HFF-Myc (cell line): ENCODE measurements at places on chromosomes 16 and 17.

DNA sequence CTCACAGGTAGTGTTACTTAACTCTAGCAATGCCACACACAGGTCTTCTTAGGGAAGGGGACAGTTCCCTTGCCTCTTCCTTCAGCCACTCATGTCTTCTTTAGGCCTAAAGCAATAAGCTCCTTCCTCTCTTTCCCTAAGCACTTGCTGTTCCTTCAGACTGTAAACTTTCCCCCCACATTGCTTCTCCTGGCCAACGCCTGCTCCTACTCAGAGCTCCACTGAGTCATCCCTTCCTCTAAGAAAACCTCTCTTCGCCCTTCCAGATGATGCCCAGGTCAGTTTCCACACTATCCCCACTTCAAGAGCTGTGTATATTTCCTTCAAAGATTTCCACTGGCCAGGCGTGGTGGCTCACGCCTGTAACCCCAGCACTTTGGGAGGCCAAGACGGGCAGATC, 12.5 kb upstream of the EPOP start:
- no peak for DNase-seq

GRCh38 chr17:32102172-32102571, 40.1 kb upstream of the RHOT1 start:
- DNase-seq, result no peak

- no peak for DNase-seq
Measured at GRCh38 chr16:47142821-47143676, 696 bp downstream of the NETO2 start.

DNA sequence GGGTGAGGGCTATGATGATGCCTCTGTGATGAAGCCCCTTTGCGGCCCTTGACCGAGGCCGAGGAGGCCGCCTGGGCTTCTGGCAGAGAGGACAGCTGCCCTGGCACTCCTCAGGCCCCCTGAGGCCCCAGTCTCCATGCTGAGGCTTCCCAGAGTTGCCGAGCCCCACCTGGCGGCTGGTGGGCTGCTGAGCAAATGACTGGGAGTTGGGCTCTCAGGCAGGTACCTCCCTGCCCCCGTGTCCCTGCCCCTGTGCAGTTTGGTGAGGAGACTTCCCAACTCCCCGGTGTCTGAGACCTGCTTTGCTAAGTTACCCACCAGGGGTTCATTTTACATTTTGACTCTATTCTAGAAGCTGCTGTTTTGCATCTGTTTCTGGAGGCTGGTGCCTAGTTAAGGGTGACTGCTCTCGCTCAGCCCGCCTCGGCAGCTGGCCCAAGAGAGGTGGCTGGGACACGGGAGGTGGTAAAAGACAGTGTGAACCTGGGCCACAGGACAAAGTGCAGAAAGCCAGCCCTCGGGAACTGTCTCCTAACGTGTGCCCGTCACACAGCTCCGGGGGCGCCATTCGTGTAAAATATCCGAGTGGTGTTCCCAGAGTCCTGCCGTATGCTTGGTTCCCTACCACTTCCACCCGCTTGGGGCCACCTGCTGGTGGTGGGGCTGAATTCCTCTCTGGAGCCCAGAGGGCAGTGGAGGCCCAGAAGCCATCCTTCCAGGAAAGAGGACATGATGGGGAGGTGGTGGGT, 134.5 kb downstream of the RAB11FIP4 start:
- DNase-seq, result no peak

- peak; percentile 53 for DNase-seq
Measured at GRCh38 chr16:3023415-3023668, 400 bp downstream of the HCFC1R1 start.

- DNase-seq, result no peak
Measured at GRCh38 chr17:79923974-79924638, 84.9 kb upstream of the CBX4 start.

DNA sequence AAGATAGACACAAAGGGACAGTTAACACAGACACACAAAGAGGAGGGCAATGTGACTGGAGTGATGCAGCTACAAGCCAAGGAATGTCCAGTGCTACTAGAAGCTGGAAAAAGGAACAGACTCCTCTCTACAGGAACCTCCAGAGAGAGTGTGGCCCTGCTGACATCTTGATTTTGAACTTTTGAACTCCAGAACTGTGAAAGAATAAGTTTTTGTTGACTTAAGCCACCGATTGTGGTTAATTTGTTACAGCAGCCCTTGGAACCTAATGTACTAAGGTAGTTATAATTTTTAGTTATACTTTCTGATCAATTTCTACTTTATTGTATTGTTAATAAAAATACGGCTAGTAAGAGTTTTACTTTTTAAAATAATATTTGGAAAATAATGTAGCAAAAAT, 129.1 kb downstream of the MYO1D start:
- DNase-seq, result no peak

DNA sequence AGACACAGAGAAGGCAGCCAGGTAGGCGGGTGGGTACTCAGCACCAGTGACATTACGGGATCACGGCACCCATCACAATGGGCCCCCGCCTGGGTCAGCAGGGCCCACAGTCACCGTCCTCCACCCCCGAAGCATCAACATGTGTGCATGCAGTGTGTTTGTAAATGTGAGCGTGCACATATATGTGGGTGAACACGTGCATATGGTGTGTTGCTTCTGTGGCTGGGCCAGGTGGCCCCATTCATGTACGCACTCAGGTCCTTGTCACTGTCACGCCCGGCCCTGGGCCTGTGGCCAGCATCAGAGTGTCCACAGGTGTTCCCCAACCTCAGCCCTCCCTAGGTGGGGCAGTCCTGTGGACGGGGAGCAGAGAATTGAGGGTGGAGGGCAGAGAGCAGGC, 37.1 kb downstream of the TNFRSF13B start:
- no peak for DNase-seq

GRCh38 chr16:82300374-82300951, 130.4 kb upstream of the MPHOSPH6 start:
- DNase-seq, result no peak

- DNase-seq, result no peak
Measured at GRCh38 chr16:84475643-84476240, 28.7 kb downstream of the MEAK7 start.

DNA sequence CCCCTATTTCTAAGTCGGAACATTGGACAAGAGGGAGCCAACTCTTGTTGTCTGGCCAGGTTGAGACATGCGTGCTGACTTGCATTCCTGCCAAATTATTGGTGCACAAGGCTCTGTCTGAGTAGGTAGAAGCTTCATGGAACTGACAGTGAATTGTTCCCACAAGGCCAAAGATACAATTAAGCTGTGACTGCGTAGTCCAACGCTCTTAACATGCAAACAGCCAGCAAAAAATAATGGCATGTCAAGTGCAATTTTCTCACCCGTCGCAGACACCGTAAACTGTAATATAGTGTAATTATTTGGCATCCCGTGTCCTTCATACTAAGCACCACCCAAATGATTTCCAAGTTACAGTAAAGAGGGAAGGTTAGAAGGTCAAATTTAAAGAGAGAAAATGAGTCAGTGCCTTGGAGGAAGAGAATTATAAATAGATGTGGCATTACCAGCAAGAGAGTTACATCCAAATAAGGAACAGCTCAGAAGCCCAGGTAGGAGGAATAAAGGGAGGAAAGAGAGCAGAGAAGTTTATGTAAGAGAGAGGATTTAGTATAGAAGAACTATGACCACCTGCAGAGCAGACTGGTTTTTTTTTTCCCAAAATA, 21.8 kb downstream of the CDH8 start:
- no peak for DNase-seq

DNA sequence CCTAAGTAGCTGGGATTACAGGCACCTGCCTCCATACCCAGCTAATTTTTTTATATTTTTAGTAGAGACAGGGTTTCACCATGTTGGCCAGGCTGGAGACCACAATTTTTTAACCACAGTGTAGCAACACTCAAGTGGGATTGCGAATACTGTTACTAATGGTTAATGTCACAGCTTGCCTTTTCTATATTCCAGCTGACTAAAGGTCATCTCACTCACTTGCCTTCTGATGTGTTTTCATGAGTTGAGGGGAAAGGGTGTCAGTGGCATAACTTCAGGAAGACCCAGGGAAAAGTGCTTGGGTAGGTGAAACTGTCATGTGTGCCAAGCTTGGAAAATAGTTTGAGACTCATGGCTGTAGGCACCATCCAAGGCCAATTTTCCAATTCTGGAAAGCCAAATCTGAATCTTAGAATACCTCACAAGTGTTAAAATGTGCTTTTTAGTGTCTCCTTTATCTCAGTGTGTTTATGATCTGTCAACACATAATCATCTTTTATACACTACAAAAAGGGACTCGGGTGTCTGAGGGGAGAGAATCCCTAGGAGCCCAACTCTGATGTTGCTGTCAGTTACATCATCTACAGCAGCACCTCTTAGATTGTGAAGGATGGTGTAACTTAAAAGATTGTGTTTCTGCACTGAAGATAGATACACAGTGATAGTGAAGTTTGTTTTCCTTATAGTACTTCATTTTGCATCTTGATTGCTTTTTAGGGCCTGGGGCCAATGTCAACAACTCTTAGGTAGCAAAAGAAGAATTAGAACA, 27.1 kb downstream of the OGFOD1 start:
- no peak for DNase-seq

DNA sequence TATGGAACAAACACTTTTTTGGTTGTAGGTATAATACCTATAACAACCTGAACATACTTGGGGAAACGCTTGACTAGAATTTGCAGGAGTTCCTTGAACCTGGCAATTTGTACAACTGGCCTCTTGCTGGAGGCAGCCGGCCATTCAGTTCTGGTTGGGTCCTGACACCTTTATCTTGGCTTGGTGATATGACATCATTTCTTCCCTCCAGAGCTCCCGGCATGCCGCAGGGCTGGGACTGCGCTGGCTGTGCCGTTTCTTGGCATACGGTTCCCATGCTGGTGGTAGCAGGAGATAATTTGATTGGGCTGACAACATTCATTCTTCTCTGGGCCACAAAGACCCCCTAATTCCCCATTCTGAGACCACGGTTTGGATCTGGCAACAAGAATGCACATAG, 87.5 kb downstream of the ASIC2 start:
- no peak for DNase-seq

DNA sequence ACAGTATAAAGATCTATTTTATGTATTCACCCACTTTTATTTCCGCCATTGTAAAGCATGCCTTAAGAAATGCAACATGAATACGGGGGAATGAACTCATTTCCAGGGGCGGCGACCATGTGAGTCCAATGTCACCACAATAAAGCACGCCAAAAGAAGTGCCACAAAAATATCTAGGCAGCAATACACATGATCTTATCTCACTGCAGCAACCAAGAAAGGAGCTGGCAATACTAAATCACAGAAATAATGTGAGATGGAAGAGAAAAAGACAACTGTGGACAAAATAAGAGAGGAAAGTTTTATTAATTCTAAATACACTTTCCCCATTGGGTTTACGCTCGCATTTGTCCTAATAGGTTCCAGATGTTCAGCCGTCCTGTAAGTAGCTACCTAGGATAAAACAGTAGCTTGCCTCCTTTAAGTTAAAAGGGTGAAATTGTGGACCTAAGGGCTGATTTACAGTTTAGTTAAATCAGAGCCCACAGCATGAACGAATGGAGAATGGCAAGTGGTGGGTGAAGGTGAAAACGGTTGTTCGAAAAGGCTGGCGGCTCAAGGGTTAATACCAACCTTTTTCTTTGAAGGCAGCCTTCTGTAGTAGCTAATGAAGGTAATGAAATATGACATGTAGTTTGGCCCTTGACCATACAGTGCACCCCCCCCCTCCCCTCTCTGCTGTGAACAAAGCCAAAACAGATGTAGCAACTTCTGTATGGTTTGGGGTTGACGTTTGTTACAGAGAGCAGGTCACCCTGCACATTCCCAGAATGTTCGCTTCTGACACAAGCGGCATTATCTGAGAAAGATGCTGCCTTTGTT, 504.2 kb upstream of the PSMD7 start:
- no peak for DNase-seq

- no peak for DNase-seq
Measured at GRCh38 chr17:44977065-44977464, 9.0 kb upstream of the C1QL1 start.

DNA sequence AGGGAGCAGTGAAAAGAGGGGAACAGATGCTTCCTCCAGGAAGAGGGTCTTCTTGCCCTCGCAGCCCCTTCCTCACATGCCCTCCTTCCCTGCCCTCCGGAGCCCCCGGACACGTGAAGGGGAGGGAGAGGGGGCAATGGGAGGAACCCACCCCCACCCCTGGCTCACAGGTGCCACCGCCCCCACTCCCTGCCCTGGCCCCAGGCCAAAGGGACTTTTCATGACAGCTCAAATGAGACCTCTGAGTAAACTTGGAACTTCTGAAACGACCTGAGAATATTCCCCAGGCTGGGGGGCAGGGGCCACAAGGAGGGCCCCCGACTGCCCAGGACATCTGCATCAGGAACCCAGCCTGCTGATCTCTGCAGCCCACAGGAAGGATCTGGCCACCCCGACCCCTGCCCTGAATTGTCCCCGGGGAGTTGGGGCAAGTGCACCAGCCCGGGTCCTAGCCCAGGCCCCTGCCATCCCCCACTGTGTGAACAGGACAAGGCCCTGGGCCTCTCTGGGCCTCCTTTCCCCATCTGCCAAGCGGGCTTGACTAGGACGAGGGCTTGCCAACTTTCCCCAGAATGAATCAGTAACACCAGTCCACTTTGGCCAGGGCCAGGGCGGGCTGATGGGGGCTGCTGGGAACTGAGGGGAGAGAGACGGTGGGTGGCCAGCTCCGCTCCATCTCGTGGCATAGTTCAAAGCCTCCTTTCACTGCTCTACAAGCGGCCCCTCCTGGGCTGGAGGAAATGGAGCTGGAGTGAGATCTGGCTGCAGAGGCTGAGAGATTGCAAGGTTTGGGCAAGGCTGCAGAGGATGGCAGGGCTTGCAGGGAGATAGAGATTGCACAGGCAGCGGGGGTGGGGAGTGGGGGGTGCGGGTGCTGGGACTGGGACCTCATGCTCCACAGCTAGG, 3.8 kb downstream of the IL21R start:
- no peak for DNase-seq

DNA sequence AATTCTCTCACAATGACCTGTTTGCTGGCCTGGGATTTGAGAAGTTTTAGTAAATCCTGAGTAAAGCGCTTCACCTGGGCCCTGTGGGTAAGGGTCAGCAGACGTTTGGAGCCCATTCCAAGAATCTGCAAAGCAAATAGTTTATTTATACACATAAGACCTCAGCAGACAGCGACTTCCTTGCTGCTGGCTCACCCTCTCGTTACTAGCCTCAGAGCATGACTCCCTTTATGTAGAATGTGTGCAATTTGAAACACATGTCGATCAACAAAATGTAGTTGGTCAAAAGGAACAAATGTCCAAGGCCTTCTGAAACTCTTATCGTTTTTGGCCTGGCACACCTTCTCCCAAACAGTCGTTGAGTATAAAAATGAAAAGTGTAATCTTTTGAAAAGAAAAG, 31.3 kb downstream of the MARF1 start:
- no peak for DNase-seq

DNA sequence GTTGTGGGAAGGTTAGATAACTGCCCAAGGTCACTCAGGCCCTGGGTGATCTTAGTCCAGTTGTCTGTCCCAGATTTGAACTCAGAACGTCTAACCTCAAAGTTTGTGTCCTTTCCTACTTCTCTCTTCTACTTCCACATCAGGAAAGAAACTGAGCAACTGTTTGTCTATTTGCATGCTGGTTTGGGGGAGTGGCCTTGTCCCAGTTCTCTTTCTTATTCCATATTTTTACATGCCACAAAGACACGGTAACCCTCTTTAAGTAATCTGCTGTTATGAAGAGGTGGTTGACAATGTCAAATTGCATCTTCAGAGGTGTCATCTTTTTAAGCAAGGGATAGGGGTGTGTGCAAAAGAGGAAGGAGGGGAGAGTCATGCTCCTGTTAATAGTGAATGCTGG, 432.5 kb downstream of the HS3ST3B1 start:
- no peak for DNase-seq
